ENCODE measurements at places on chromosomes 3 and 15.

- no peak for DNase-seq
These were observed 55.2 kb downstream of the CNTN3 start for GRCh38 chr3:74559261-74559660.

GRCh38 chr15:48596415-48596814 lies 49.1 kb downstream of the FBN1 start:
- no peak for DNase-seq

- DNase-seq: no peak
These were observed 72.1 kb upstream of the ITGA11 start for GRCh38 chr15:68503791-68504680.

DNA sequence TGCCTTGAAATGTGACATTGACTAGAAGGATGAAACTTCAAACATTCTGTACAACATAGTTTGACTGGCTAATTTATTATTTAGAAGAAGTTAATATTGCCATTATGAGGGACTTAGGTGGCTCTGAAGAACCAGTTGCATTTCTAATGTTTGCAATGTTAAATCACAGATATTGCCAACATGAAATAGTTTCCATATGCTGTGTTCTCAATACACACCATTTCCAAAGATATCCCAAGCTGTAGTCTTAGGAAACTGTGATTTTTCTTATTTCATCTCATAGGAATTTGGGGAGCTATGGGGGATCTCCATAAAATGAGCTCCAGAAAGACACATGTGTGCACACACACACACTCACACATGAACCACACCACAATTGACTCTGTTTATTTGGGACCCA lies 36.3 kb downstream of the ALG1L2 start:
- no peak for DNase-seq

GRCh38 chr3:94336046-94336753 lies 273.3 kb downstream of the NSUN3 start:
- DNase-seq: no peak

- peak; percentile 65 for DNase-seq
These were observed 12.1 kb upstream of the RTP2 start for GRCh38 chr3:187714404-187714979.

GRCh38 chr3:43288850-43289249 lies 2.5 kb downstream of the SNRK start:
- DNase-seq: no peak

DNA sequence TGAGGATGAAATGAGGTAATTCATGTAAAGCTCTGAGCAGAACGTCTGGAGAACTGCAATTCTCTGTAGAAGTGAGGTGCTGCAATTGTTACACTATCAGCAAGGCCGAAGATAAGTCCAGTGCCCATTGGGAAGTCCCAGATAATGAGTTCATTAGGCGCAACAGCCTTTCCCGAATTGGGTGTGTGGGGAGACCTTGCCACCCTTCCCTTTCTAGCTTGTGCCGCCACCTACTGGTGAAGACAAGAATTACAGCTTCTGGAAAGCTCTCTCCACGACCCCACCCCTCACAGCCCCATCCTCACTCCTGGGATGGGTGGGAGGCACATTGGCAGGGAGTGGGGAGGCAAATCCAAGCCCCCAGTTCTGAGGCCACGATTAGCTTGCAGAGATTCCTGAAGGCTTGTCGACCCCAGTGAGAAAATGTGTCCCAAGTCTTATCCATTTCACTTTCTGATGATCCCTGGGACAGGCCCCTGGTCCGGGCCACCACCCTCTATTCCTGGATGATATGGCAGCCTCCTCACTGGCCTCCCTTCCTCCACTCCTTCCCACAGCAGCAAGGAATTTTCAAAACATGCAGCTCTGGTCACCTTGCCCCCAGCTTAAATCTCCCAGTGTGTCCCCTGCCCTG lies 36.4 kb downstream of the FAM3D start:
- DNase-seq: peak; percentile 17

- no peak for DNase-seq
These were observed 188.1 kb downstream of the CHST2 start for GRCh38 chr3:143307613-143308183.

DNA sequence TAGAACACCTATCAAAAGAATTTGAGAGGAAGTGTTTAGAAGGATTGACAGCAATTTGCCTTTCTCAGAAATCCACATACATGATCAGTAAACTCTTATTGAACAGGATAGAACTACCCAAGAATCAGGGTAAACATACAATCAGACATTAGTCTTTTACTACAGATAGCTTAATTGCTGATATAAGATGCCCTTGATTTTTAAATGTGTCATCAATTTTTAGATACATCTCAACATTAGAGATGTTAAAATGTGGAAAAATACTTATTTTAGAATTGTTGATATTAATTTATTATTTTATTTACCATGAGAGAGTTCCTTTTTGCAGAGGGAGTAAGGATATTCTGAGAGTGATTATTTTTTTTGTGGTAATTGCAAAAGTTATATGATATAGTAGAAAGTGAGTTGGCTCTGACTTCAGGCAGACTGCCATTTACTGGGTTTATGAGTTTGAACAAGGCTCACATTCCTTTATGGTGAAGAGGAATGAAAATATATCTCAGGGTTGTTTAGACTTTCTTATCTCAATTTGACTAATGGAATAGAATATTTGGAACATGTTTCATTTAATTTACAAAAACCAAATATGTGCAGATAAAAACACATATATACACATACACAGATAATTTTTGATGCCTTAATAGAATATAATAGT lies 302.8 kb upstream of the GOLIM4 start:
- no peak for DNase-seq

GRCh38 chr3:19688767-19689166 lies 245.2 kb downstream of the EFHB start:
- DNase-seq: no peak

DNA sequence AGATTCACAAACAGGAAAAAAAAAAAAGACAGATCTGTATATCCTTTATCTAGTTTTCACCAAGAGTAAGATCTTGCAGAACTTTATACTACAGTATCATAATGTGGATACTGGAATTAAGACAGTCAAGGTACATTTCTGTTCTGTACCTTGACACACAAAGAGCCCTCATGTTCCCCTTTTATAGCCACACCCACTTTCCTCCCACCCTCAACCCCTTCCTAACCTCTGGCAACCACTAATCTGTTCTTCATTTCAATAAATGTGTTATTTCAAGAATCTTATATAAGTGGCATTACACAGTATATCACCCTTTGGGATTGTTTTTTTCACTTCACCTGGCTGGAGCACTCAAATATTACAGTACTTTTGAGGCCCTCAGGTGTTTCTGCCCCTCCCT lies 3.6 kb upstream of the RAB6B start:
- DNase-seq: no peak

DNA sequence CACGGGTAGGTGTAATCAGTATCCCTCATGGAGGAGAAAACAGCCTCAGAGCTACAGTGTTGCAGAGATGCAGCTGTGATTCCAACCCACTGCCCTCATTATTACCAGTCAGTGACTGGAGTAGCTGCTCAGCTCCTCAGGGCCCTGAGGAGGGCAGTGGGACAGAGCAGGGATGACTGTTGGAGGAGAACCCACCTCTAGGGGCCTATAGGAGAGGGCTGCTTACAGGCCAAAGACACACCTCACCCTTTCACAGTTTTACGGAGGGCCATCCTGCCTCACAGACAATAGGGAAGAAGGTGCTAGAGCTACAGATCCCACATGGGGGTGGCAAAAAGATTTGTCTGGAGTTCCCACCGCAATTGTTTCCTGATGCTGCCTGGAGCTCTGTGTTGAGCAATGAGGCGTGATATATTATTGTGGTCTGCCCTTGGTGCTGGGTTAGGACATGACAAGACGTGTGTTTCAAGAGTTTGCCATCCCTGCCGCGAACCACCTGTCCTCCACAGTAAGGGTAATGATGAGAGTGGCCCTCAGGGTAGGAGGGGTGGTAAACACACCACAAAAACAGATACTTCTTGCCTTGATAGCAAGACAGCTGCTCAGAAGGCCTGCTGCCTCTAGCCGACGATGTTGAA lies 140.5 kb upstream of the TPM1 start:
- no peak for DNase-seq

- DNase-seq: peak; percentile 71
These were observed 4.7 kb upstream of the GOLGA8B start for GRCh38 chr15:34588046-34588674.

DNA sequence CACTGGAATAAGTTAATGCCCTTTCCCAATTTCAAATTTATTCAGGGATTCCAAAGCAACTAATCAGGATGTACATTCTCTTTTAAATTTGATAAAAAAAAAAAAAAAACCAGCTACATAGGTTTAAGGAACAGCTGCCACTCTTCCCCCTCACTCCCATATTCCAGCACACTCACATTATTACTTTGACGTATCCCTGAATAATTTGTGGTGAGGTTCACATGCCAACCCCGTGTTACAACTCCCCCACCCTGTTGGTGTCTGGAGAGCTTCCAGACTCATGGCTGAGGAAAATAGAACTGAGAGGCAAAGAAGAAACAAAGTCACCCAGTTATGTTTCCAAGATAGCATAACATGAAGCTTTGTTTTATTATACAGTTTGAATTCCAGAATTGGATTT lies 300.5 kb upstream of the MME start:
- no peak for DNase-seq

DNA sequence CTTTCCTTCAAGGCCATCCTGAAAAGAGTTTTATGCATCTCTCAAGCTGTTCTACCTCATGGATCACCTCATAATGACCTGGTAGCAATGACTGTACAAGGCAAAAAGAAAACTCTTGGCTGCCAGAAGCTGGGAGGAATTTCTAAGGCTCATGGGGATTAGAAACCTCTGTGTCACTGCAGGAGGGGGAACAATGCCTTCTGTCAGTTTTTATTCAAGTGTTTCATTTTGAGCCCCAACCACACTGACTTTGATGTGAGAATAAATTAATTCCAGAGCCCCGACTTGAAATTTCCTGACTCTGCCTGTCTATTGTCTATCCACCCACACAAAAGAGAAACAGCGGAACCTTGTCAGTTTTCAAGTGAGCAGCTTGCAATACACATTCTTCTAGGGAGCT lies 58.7 kb upstream of the MRPL3 start:
- DNase-seq: no peak

GRCh38 chr15:99054892-99055291 lies 47.3 kb upstream of the PGPEP1L start:
- DNase-seq: no peak

DNA sequence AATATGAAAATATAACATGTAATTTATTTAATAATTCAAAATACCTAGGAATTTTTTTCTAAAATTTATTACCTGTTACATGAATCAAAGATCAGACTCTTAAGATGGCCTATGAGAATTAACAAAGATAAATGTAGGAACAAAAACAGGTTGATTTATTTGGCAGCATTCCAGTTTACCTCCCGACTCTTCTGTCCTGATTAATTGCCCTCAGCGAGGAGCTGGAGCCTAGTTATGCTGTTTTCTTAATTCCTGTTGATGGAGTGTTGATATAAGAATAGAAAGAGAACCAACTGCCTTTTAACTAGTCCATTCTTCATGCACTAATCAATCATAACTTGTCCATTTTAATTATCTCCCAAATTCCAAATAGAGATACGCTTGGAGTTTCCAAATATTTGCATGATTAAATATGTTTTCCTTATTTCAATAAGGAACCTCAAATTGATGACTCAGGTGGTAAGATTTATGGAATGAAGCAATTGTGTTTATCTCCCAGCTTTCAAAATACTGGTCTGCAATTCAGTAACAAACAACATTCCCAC lies 10.6 kb upstream of the CPB1 start:
- no peak for DNase-seq

DNA sequence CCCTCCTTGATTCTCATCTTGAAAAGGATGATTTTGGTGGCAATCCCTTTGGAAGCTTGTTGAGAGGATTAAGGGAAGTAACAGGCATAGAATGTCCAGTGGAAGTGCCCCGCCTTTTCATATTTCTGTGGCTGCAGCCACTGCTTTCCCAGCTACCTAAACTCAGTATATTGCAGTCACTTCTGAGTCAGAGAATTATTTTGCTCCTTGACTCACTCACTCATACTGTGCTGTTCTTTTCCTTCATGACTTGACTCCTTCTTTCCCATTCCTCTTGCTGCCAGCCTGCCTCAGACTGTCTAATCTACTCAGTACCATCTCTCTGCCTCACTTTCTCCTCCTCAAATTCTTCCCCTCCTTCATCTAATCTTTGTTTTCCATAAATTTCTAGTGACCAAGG lies 26.5 kb upstream of the POLR2M start:
- DNase-seq: no peak

DNA sequence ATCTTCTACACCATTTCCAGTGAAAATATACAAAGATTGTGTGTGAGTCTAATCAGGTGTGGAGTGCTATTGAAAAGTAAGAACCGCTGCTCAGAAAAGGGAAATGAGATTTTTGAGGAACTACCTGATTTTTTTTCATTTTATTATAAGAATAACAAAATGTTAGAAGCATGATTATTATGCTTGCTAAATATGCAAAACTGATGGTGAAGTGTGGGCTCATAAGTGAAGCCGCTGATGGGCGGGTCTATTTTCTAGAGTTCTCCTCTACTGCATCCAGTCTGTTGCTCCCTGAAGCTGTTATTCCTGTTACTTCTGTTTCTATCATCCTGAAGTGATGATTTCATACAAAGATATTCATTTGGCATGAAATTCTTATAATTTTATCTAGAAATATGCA lies 612.0 kb downstream of the CADM2 start:
- DNase-seq: no peak
